ENCODE measurements at places on chromosomes 6 and 20.

DNA sequence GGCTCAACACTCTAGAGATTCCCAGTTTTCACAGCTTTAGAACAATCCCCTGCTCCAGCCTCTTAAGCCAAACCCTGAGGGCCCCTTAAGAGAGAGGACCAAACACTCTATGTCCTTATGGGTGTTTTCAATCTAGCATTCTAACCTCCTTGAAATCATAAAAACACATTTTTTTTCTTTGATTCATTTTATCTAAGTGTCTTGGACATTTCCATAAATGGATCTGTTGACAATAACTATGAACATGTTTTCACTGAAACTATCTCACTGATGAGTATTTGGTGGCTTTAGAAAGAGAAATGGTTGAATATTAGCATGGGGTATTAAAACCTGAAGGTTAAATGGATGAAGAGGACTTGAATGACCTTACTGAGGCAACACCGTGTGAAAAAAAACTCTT is 27.6 kb upstream of the PDE7B start:
- no peak for DNase-seq

GRCh38 chr20:46999801-47000465 is 105.3 kb downstream of the EYA2 start:
- DNase-seq, result no peak

- peak; percentile 19 for DNase-seq
Observed at GRCh38 chr20:63553933-63554290, at the start of gene FNDC11. Gene FNDC11, plus strand, starts transcription at chr20:63554159. Its CDS starts 1,505 bp downstream, at chr20:63555664.

DNA sequence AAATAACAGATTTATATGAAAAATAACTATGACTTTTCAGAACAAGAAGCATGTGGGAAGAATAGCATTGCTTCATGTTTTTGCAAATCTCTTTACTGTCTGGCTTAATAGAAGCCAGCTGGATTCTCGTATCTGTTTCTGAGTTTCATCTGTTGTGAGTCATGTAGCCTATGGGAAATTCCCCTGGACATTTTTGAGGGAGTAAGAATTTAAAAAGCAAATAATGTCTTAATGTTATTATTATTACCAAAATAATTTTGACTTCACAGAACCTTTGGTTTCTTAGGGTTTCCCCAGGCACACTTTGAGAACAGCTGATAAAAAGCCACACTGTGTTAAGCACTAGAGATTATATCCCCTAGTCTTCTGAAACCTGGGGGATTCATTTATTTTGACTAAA is 75.8 kb downstream of the SYCP2L start:
- DNase-seq, result no peak

- no peak for DNase-seq
Observed at GRCh38 chr6:48978016-48978415, 485.0 kb downstream of the MMUT start.

GRCh38 chr6:118296129-118296901 is 251.8 kb upstream of the PLN start:
- DNase-seq, result no peak

GRCh38 chr20:50563133-50563944 is 53.2 kb downstream of the PTPN1 start:
- no peak for DNase-seq

DNA sequence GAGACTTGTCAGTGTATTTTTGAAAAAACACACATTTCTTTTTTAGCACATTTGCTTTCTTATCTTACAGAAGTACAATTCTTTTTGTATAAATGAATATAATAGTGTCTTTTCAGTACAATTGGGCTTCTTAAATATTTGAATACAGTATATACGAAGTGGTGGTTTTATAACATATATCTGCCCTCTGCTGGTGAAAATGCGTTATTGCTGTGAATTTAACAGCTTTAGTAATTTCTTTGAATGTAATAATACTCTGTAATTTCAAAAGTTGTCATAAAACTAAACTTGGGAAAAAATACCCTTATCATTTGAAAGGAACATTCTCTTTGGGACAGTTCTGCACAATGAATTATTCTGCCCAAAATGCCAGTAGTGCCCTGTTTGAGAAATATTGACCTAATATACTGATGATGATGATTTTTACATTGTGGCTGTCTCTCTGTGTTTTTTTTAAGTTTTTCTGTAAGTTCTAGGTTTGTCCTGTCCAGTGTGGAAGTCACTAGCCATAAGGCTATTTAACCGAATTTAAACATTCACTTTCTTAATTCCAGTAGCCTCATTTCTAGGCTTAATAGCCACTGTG is 19.0 kb downstream of the SMAP1 start:
- peak; percentile 68 for DNase-seq

- no peak for DNase-seq
Observed at GRCh38 chr6:133070410-133071043, 170.6 kb upstream of the EYA4 start.

DNA sequence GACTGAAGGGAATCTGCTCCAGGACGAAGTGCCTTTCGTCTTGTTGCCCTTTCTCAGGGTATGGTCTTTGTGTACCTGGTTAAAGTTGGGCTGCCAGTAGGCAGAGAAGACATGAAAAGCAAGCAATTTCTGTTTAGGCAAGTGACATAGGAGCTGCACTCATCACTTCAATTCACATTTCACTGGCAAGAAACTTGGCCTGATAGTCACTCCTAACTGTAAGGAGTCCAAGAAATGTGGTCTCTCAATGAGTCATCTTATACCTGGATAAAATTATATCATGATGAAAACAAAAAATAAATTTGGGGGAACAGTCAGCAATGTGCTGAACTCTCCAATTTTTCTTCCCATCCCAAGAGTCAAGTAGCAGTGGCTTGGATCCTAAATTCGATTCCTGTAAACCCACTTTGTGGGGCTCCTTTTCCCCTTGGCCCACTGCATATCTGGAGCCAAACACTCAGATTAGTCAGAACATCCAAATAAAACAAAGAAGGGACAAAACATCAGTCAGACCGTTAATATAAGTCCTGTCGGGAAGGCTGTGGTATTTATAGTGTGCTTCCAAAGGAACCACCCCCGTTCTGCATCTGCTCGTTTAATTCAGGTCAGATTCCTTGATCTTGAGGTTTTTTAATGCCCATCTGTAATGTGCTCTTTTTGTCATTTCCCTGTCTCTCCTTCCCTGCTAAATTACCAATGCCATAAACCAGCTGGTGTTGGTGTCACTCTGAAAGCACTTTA is 5.0 kb upstream of the GABRR1 start:
- no peak for DNase-seq

GRCh38 chr6:35041086-35041861 is 99.9 kb downstream of the TCP11 start:
- DNase-seq, result no peak

DNA sequence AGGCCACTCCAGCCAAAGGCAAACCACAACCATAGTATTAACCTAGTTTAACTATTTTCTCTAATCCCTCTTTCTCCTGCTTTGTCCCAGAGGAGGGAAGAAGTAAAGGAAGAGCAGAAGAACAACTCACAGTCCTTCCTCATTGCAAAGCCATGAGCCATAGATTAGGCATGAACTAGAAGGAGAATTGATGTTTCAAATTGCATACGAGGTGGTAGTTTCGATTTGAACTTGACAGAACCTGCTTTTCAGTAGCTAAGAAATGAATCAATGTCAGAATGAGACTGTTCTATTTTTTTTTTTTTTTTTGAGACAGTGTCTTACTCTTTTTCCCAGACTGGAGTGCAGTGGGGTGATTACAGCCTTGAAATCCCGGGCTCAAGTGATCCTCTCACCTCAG is 48.3 kb downstream of the PROKR2 start:
- no peak for DNase-seq

DNA sequence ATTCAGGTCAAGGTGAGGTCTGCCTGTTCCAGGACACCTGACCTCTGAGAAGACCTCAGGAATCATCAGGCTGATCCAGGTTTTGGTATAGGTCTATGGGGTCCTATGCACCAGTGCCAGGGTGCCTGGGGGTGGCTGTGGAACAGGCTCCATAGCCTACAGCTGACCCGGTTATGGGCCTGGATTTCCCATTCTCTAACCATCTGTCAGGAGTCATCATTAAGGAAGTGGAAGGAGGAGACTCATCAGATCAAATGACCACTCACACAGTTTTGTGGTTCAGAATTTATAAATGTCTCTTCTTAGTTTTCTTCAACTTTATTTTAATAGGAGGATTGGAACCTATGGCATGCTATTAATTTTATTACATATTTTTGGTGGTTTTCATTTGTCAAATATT is 14.8 kb downstream of the PLA2G7 start:
- DNase-seq, result no peak

Measured in CD4-positive, alpha-beta T cell treated with Interleukin-4 for 4 hours (primary cell).